ENCODE measurements at places on chromosomes 2 and 18.

GRCh38 chr18:59877361-59877760 is 22.4 kb upstream of the PMAIP1 start:
- no peak for DNase-seq

DNA sequence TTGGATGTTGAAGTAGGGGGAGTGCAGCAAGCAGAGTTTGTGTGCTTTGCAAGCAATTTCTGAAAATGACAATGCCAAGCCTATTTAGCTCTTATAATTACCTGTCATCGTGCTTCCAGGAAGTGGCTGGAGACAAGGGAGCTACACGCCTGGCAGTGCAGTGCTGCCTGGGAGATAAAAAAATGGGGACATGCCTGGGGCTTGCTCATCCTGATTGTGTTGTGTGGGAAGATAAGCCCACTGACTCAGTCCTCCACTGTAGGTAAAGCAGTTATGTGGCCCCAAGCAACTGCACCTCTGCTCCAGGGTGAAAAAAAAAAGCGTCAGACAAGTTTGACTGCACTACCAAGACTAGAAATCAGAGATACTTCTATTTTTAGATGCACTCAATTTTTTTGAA is 396.9 kb upstream of the NXPH2 start:
- no peak for DNase-seq

- DNase-seq: no peak
Measured at GRCh38 chr2:117436697-117437096, 377.8 kb upstream of the DDX18 start.

GRCh38 chr2:1979138-1979537 is 234.8 kb upstream of the PXDN start:
- DNase-seq: no peak

DNA sequence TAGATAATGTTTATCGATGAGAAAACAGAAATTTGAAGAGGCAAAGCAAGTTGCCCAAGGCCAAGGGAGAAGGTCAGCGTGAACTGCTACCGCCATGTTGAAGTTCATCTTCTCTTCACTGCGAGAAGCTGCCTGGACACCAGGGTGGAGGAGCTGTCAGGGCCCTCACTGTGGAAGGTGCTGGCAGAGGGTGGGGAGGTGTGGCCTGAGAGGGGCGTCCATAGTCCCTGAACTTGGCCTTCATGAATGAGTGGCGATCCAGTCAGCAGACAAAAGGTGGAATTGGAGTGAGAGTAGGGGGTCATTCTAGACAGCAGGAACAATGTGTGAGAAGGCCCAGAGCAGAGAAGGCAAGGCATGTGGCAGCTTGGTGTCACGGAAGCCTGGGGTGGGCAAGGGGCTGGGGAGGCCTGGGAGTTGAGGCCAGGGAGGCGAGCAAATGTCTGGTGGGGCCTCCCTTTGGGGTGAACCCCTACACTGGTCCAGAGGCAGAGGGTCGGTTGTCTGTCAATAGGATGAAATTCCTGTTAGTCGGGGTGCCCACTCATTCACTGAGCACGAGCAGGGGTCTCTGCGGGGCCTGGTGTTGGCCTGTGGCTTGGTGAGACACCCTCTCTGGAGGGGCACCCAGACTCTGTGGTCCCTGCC is 33.3 kb upstream of the KCNF1 start:
- DNase-seq: no peak

GRCh38 chr2:9473985-9474360 is 378 bp upstream of the IAH1 start:
- peak; percentile 72 for DNase-seq

- DNase-seq: no peak
Measured at GRCh38 chr2:112074506-112074905, 19.4 kb downstream of the TMEM87B start.

DNA sequence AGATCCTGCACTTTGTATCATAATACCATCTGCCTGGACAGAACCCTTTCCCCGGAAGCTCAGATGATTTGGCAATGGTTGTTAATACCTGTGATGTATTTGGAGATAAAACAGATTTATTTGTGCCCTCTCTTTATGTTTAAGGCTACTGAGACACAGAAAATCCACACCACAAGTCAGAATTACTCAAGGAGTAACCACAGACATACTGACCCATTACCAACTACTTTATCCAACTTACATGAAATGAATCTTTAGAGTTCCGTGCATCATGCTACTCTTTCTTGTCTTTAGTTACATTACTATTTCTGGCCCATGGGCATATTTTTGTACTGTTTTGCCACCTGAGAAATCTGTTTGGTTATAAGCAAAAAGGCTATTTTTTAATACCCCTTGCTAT is 384.0 kb downstream of the STK39 start:
- DNase-seq: no peak

GRCh38 chr2:196827356-196827755 is 18.2 kb upstream of the C2orf66 start:
- DNase-seq: no peak

GRCh38 chr2:238096311-238097011 is 3.7 kb upstream of the ESPNL start:
- DNase-seq: no peak

DNA sequence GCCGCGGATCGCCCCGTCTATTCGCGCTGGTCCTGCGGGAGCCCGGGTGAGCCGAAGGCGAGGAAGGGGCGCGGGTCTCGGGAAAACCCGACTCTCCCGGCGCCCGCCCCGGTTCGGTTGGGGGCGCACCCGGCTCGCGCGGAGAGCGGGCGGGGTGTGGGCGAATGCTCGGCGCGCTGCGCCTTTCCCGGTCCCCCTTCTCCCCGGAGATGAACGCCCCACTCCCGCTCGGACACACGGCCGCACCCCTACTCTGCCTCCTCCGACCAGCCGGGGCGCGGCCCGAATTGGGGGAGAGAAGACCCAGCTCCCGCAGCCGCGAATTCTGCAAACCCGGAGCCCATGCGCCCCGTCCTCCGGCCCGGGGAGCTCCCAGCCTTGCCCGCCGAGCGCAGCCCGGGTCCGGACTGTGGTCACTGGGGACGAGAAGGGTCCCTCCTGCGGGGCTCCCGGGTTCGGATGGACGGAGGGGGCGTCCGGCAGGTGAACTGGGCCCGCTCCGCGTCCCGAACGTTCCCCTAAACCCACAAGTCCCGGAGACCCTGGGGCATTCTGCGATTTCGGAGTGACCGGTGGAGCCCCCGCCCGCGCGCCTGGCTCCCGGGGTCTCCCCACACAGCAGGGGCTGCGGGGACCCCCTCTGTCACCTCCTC is 734 bp downstream of the KCNG2 start:
- DNase-seq: no peak

- DNase-seq: no peak
Measured at GRCh38 chr2:221818616-221819320, 246.7 kb upstream of the EPHA4 start.

DNA sequence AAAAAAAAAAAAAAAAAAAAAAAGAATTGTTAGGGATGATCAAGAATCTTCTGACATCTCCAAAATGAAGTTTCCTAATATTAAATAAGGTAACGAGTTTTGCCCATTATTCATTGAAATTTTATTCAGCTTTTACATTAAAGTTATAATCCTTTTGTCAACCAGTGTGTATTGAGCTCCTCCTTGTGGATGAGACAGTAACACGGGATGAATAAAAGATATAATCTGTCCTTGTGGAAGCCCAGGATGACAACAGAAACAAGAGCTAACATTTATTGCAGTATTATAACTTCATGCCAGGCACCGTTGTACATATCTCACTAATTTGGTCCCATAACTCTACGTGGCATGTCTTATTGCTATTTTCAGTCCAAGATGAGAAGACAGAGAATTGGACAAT is 33.4 kb upstream of the SERPINB7 start:
- no peak for DNase-seq

GRCh38 chr2:212282671-212283261 is 255.8 kb downstream of the ERBB4 start:
- DNase-seq: no peak

DNA sequence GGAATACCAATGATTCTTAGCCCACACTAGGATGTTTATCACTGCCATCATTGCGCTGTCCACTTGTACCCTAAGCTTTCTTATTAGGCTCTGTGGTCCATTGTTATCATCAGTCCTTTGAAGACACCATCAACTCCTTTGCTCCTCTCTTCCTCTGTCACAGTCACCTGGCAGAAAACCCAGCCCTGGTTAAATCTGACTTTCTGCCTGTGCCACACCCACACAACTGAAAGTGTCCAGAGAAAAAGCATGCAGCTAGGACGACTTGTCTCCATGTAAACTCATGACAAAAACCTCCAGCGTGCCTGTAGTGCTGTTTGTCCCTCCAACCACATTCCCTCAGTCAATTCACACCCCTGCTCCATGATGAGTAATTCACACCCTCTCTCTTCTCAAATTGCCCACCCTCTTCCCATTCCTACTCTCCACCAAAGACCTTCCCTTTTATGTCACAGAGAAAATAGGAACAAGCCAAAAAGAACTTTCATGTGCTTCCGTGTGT is 297.4 kb upstream of the MGAT5 start:
- DNase-seq: no peak

DNA sequence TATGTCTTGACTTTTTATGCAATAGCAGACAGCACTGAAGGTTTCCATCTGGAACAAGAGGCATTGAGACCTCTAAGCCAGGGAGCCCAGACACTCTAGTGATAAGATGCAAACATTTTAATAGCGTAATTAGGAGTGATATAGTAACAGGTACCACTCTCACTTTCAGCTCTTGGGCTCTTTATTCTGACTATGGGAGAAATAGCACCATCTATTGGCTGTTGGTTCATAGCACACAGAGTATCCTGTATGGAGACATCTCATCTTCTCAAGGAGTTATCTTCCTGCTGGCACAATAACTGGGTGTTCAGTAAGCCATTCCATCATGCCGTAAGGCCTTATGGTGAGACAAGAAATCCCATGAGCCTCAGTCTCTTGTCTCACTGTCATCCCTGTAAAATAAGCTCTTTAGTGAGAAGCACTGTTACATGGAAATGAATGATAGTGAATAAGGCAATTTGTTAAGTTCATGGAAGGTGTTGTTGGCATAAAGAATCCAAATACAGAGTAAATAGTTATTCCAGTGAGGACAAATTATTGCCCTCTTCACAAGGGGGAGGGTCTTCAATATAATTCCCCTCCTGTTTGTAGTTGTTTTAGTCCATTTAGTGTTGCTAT is 48.3 kb downstream of the THUMPD2 start:
- DNase-seq: no peak

DNA sequence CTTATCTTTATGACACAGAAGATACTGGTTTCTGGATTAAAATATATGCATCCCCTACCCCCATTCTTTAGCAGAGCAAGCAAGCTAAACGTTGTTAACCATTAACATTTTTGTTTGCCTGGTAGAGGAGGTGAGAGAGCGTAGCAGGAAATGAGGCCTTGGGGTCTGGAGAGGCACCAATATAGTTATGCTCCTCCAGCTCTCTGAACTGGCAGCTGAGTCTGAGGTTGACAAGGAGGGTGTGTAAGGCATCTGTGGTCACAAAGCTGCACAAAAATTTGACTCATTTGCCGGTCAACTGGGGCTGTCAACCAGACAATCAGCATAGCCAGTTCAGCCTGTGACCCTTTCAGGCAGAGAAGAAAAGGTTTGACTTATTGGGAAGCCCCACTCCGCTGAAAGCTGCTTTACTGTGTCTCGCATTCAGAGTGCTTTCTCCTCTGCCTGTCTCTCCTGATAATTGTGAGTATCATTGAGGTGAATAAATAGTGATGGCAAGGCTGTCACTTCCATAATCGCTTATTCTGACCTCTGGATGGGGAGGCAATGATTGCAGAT is 647.5 kb upstream of the SETBP1 start:
- no peak for DNase-seq

DNA sequence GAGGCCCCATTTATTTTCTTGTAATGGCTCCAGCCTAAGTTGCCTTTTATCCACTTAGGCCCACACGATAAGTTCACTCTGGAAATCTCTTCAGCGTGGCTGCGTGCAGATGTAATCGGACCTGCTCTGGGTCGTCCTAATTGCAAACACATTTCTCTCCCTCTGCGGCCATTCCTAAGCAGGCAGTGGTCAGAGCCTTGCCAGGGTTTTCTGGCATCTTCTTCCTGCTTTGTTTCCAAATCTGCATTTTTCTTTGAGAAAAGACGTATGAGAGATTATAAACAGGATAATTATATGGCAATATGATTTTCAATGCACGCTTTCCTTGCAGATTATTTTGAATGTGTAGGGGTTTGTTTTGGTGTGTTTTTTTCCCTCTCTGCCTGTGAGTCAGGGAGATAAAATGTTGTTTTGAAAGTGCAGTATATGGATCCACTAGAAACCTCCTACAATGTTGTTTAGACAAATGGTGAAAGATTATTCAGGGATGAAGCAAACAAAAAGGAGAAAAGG is 239.4 kb upstream of the TANK start:
- no peak for DNase-seq

GRCh38 chr2:86482034-86482433 is 40.9 kb downstream of the KDM3A start:
- peak; percentile 37 for DNase-seq

- no peak for DNase-seq
Measured at GRCh38 chr18:78305789-78306188, 673.8 kb upstream of the SALL3 start.

DNA sequence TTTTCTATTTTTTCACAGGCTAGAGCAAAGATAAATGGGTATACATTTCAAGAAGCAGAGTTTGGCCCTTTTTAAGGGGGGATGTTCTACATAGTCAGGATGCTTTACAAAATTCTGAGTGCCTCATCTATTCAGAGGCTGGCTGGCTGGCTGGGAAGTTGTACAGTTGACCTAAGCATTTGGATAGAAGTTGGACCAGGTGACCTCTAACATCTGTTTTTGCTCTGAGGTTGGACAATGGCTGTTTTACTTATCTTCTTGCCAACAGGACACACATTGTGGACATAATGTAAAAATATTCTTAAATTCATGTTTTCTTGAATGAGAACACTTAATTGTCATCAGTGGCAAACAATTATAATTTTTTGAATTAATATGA is 205.4 kb downstream of the PTPRM start:
- no peak for DNase-seq

GRCh38 chr2:236177967-236178889 is 10.0 kb upstream of the GBX2 start:
- DNase-seq: peak; percentile 48

DNA sequence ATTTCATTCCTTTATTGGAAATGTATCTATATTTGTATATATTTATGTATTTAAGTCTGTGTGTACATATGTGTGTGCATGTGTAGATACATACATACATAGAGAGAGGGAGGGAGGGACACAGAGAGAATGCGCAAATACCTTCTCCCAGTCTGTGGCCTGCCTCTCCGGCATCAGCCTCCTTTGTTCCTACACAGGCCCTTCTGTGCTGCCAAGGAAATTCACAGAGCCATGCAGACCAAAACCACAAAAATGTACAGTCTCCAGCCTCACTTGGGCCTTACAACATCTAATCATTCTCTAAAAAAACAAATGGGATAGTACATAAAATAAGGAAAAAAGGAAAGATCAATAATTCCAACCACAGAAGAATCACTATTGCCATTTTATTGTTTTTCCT is 8.8 kb upstream of the CRACDL start:
- no peak for DNase-seq

DNA sequence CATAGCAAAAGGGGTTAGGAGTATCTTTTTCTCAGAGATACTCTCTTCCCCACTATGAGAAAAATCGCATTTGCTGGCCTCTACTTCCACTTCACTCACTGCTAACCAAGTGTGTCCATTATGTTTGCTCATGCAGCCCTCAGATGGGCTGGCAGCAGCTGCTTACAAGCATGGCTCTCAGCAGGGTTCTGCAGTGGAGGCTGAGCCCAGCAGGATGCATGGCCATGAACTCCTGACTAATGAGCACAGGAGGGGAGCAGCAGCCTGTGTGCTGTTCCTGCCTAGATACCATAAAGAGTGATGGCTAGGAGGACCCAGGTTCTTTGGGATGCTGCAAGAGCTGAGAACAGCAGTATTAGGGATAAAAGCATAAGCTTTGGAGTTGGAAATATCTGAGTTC is 316.9 kb upstream of the THSD7B start:
- no peak for DNase-seq
